ENCODE measurements at places on chromosomes 4 and X. TPM values are rescaled to one million over a fixed set of nuclear protein-coding genes. Genes with fewer than 3 reads are reported as not detected.
A peak's percentile ranks its signal among the peaks of the same experiment; 100 is the strongest.

DNA sequence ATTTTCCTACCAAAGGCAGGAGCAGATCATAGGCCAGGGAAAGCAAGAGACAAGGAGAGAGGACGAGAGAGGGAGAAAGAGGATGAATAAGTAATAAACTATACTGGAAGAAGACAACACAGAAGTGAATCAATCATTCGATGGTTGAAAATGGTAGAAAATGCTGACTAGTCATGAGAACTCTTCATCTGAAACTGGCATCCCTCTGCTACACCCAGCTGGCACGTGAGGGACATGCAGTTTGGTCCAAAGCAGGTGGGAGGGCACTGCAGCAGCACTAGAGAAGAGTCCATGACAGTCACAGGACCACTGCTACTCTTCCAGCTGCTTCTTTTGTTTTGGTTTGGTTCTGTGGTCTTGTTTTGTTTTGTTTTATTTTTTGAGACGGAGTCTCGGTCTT, 74.1 kb downstream of the AFAP1 start:
- ATAC-seq: no peak

DNA sequence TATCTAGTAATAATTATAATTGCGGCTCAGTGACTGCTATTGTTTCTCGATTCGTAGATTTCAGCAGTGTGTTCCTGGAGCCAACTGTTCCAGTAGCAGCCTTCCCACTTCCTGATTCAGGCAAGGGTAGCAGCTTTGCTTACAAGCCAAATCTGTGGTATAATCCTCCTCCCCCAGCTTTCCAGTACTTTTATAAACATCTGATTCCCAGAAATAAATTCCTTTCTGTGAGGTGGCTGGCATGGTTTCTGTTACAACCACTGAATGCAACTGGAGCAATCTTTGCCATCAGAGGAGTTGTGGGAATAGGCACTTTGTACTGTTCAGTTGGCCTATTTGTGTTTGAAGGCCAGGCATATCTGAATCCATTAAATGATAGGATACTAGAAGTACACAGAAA, 80.0 kb downstream of the GLRA3 start:
- no peak for ATAC-seq

- peak; percentile 31 for ATAC-seq
Measured at GRCh38 chrX:147912093-147912801, 528 bp downstream of the FMR1 start.

DNA sequence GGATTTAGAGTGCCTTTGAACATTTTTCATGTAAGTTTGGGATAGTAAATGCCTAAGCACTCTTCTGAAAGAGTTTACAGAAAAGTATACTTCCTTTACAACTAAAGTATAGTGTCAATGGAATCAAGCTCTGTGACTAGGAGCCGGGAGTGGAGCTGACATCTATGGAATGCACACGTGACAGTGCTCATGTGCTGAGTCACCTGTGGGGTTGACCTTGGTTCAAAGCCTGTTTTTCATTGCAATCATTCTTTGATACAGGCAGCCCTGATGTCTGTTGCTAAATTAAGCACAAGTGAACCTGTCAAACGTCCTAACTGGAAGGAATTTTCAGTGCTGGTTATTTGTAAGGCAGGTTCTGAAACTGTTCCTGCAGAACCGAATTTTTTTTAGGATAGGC, 82.5 kb downstream of the GPAT3 start:
- ATAC-seq: no peak

- ATAC-seq: no peak
Measured at GRCh38 chr4:48681856-48682255, 98.2 kb downstream of the FRYL start.

DNA sequence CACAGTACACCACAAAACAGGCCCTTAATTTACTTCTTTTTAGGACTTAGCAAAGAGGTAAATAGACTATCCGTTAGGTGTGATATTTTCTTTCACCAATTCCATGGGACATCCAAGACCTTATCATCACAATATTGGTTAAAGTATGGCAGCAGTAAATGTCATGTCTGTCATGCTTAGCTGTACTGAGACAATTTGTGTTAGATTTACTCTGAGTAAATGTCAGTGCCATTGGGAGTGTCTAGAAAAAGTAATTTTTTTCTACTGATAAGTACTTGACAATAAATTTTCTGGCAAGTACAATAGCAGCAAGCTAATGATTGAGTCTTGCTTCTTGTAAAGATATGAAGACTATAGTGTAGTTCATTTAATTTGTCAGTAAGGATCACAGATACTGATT, 756.1 kb downstream of the FAM133A start:
- no peak for ATAC-seq

DNA sequence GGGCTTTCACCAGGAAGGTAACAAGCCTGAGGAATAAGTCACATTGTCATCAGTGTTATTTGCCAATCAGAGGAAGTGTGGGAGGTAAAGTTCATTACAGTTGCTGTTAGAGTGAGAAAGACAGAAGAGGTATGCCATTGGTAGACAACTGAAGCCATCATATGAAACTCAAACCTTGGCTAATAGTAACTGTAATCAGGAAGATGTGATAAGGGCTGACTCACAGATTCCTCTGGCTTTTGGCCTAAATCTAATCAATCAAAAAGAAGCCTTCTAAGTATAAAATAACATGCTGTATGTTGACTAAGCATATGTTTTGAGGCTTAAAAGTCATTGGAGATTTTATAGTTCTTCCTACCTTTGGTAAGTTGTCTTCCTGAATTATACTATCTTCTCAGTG, 242.8 kb downstream of the PCDH7 start:
- no peak for ATAC-seq

- ATAC-seq: no peak
Measured at GRCh38 chr4:40722576-40723161, 27.1 kb upstream of the NSUN7 start.

DNA sequence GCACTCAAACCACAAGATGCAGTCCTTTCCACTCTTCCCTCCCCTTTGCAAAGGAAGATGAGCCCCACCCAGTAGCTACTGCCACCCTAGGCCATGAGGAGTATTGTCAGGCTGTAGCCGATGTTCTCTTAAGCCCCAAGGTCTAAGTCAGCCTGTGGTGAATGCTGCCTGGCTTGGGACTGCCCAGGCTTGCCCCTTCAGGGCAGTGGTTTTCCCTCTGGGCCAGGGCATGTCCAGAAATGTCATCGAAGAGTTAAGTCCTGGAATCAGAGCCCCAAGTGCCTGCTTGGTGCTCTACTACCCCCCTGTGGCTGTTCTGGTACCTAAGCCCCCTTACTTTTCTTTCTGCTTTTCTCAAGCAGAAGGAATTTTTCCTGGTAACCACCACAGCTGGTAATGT, 11.8 kb upstream of the PGK1 start:
- peak; percentile 97 for ATAC-seq

GRCh38 chr4:14130551-14130950, 503.0 kb upstream of the BOD1L1 start:
- ATAC-seq: no peak

GRCh38 chrX:68651110-68651509, 3.6 kb downstream of the STARD8 start:
- peak; percentile 53 for ATAC-seq

- no peak for ATAC-seq
Measured at GRCh38 chr4:96681218-96681617, 841.3 kb downstream of the PDHA2 start.

DNA sequence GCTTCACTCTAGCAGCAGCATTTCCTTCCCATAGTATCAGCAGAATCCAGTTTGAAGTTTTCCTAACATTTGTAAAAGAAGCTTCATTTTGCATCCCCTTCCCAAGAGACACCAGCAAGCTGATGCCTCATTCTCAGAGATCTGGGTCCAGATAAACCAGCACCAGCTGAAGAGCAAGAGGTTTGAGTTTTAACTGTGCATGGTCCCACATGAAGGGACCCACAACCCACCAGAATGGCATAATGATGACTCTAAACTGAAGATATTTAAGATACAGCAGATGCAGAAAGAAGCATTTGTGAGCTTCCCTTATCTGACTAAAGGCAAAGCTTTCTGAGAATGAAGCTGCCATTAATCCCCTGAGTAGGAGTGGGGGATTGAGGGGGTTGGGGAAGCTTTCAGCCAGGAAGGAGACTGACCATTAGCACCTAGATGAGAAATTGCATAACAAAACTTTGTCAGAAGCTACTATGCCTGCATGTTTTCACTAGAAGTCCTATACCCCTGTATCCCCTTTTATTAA, 18.6 kb downstream of the NUDT6 start:
- ATAC-seq: no peak

Gene PLK4
- total RNA-seq: 20.1 TPM

Gene IQCM
- not detected for total RNA-seq

Gene KLHL5
- 87.3 TPM for total RNA-seq

Gene TEX11
- total RNA-seq: not detected

Gene UBQLN2
- 24.6 TPM for total RNA-seq

Gene ARX
- total RNA-seq: 0.13 TPM

Data from motor neuron (in vitro differentiated cells).